ENCODE measurements at places on chromosomes 1 and 21.

DNA sequence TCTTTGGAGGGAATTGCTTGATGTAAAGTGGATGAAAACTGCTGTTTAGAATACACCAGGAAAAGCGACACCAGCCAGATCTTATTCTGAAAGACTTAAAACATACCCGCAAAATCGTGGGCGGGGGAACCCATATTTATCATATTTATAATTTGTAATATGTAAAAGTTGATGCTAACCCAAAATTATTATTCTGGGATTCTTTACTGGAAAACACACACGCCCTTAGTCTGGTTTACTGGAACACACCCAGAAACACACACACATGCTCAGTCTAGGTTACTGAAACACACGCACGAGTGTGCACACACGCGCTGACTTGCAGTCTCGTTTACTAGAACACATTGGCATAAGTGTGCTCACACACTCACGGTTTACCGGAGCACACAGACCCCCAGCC, 32.5 kb downstream of the ATP5PO start:
- DNase-seq: no peak

DNA sequence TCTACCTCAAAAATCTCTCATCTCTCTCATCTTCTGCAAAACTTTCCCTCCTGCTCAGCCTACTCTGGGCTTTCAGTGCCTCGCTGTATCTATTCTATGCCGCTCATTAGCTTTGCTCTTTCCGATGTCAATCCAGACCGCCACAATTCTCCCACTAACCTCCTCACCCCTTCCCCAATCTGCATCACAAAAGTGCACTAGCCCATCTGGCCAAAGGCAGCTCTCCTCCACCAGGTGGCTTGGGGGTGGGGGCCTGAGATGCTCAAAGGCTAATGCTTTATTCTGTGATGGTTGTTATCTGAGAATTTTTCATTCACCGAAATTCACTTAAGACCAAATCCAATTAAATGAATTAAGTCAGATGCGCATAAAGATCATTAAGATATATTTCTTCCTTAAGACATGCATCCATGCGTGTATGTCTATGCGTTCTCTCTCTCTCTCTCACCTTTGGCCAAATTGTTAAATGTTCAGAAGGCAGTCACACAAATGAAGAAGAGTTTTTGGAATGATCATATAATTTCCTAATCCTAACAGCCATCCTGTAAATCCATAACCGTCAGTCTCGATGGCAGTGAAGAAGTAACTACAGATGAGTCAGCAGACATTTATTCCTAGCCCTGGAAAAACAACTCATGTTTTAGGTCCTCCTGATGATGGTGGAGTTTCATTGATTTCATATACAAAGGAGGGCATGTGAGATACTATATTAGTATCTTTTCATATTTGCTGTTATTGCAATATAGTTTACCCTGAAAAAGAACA, 111.3 kb downstream of the C1orf21 start:
- DNase-seq: no peak

DNA sequence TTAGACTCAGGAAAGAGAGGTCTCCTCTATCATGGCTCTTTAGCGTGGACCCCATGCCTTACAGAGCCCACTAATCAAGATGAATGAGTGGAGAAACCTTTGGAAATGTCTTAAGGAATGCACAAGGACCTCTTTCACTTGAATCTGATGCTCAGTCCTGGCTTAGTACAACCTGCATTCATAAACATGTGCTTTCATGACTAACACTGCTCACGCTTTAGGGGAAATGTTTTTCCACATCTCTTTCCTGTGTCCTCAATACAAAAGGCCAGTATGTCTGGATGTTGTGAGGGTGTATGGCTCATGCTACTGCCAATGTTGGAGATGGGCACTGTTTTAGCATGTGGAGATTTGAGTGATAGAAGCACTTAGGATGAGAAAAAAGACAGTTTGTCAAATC, 14.2 kb upstream of the GNG12 start:
- DNase-seq: no peak

- DNase-seq: no peak
Measured at GRCh38 chr21:14762734-14763694, 216.9 kb upstream of the SAMSN1 start.

- DNase-seq: no peak
Measured at GRCh38 chr1:35173491-35173890, 19.5 kb downstream of the SFPQ start.

DNA sequence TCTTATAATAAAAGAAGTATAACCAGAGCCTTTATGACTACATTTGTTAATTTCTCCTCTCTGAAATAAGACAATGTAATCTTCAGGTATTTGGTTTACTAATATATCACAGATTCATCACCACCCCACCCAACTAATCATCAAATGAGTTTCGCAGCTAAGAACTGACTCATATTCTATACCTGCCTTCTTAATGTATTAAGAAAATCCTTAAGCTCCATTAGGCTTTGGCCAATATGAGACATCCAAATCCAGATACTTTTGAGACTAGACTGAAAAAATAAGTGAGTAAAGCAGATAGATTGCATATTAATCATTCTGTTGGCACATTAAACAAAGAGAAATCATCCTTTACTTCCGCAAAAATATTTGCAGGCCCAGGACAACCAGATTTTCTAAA, 18.7 kb upstream of the FMO2 start:
- no peak for DNase-seq

GRCh38 chr1:25063591-25064416, 133.7 kb upstream of the RUNX3 start:
- no peak for DNase-seq

GRCh38 chr1:231337043-231337471, 595 bp downstream of the EXOC8 start:
- DNase-seq: no peak

DNA sequence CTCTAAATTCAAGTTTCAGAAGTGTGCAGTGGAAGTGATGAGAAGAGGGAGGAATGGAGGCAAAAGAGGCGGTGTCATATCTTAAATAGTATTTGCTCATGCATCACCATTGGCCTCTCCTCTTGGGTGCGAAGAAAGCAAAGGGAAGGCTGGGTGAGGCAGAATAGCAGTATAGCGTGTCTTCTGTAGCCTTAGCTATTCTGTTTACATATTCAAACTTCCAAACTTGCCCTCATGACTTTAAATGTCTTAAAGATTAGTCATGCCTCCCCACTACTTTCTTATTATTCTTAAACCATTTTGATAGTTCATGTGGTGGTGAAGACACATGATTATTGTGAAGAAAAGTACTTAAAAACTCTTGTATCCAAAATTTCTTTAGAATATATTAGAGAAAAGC, 104.6 kb upstream of the TENT5C start:
- DNase-seq: no peak

DNA sequence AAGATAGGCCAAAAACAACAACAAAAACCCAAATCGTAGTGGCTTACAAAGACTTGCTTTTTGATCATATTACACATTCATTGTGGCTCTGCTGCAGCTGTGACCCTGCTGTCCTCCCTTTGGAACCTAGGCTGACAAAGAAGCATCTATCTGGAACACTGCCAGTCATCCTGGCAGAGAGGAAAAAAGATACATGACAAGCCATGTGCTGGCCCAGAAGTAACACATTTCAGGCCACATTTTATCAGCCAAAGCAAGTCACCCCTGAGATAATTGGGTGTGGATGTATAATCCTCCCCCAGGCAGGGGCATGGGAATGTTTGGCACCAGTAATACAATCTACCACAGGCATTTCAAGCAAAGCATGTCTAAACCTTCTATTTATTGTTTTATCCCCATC, 37.2 kb upstream of the AGO1 start:
- DNase-seq: no peak

GRCh38 chr1:55164906-55165305, 50.3 kb downstream of the USP24 start:
- DNase-seq: no peak

DNA sequence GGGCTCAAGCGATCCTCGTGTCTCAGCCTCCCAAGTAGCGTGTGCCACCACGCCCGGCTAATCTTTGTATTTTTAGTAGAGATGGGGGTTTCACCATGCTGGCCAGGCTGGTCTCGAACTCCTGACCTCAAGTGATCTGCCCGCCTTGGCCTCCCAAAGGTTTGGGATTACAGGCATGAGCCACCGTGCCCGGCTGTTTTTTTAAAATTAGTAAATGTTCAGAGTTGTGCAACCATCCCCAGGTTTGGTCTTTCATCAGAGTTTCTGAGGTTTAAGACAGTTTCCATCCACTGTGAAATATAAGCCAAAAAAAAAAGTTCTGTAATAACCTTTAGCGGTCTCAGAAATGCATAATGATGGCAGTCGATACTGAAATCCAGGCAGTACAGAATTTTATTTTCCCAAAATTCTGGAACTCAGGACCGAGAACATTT, 550 bp upstream of the SYT11 start:
- DNase-seq: no peak

- DNase-seq: no peak
Measured at GRCh38 chr21:31354604-31355443, 10.8 kb upstream of the TIAM1 start.

- DNase-seq: no peak
Measured at GRCh38 chr1:248858096-248858890, 592 bp downstream of the ZNF692 start.

DNA sequence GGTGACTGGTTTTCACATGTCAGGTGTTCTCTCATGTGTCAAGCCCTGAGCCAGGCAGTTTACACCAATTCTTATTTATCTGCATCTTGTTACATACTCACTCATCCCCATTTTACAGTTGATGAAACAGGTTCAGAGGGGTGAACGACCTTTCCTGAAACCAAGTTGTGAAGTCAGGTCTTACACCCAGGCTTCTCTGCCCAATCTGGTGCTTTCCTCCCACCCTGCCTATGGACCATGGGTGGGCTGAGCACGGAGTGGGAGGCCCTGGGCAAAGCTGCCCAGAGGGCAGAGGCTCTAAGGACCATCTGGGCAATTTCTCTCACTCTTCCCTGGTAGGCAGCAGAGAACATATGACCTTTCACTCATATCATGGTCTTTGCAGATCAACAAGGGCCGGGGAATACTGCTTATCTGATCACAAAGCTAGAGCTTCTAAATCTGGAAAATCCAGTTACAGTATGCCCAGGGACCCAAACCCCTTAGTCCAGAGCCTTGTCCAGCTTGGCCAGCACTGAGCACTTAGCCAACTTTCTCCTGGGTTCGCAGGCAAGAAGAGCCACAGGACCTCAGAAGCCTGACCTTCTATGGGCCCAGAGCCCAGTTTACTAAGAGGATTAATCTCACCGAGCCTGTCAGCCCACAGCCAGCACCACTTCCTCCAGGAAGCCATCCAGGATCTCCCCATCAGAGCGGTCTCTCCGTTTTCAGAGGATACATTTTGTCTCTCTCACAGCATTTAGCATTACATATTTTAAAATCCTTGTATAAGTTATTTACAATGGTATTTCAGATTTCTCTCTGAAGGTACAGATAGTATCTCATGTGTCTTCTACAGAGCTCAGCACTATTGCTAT, 16.0 kb upstream of the TTC39A start:
- DNase-seq: no peak

DNA sequence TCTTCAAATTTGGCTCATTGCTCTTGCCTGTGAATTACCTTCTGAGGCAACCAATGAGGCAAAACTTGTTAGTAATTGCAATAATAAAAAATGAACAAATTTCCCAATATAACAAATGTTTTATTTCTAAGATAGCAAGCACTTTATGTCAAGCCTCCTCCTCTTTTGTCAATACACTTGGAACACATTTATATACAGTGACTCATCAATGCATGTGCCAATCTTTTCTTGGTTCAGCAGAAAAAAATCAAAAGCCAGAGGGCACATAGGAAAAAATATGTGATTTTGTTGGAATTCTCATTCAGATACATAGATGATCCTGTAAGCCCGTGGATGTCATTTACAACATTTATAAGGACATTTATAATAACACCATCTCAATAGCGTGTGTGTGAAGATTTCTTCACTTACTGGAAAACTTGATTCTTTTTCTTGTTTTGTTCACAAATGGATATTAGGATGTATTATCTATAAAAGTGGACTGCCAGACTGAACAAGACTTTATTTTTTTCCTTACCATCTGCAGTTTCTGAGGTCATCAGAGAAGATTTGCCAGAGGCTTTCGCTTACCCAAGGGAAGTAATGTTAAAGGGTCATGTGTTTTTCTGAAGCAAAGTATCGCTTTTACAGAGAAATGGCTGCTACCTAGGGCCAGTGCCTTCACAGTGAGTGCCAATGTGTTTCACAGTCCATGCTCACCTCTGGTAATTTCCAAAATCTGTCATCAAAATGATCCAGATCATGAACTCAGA, 645.7 kb upstream of the PTBP2 start:
- no peak for DNase-seq

- DNase-seq: no peak
Measured at GRCh38 chr1:208885650-208886049, 641.5 kb upstream of the PLXNA2 start.

DNA sequence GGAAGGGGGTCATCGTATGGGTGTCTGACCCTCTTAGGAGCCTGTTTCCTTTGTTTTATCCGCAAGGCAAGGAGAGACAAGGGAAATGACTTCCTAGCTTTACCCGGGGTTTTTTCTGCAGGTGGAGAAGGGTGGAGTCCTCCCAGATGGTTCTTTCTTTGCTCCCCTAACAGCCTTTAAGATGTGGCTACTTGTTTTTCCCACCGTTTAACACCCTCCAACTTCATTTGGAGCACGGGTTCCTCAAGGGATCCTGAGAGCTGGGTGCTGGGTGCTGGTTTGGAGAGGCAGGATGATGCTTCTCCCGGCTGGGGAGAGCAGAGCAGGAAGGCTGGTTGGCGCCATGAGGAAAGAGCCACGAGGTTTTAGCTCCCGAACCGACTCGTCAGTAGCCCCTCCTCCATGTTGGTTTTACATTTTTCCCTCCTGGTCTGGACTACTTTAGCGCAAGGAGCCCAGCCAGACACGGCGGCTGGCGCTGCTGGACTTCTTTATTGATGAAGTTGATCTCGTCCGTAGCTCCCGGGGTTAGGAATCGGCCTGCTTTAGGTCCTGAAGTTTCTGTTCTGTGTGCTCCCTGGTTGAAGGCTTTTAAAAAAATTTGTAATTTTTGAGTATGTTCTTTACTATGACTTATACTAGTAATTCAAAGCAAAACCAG, 1.4 kb downstream of the UCK2 start:
- DNase-seq: peak; percentile 72

Data from NCI-H1417 treated with DMSO at 0.1 percent for 48 hours (cell line).